ENCODE measurements at places on chromosomes 13 and 19.

- no peak for DNase-seq
Observed at GRCh38 chr19:1085676-1086442, 9.3 kb downstream of the POLR2E start.

DNA sequence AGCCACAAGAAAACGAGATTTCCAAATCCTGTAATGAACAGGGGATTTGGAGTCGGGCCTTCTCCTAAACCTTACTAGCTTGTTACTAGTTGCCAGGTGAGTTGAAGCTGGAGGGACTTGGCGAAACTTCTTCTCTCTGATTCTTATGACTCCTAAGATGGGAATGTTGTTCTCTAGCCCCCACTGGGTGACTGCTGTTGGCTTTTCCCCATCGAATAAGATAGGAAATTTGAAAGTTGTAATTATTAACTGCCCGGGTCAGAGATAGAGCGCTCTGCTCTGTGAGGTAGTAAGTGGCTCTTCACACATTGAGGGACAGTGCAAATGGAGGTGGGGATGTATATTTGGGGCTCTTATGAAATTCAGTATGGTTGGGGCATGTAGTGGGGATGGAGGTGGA lies 111.2 kb upstream of the MBNL2 start:
- no peak for DNase-seq

DNA sequence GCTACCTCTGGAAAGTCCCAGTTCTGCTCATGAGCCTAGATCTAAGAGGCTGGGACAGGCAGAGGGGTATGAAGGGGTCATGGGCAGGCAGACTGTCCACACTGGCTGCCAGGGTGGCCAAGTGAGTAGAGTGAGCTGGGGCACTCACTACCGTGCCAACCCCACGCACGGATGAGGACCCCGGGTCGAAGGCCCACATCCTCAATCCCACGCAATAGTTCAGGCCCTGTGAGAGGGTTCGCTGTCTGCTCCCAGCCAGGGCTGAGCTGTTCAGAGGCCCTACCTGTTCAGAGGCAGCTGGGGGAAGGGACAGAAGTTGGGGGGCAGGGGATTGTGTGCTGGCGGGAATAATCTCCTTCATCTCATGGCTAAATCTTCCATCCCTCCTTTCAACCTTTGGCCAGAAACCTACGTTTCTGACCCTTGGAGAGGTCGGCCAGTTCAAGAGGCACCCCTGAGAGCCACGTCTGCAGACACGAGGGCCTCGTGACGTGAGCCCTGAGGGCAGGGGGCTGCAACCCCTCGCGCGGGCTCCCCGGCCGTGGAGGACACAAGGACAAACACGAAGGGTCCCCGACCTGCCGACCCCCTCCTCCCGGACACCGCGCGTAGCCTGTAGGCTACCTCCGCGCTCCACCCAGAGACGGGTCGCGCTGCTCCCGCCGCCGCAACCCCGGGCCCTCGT lies 1.0 kb upstream of the RPS5 start:
- DNase-seq: peak; percentile 47

- no peak for DNase-seq
Observed at GRCh38 chr19:3053218-3053621, 9.1 kb downstream of the TLE5 start.

DNA sequence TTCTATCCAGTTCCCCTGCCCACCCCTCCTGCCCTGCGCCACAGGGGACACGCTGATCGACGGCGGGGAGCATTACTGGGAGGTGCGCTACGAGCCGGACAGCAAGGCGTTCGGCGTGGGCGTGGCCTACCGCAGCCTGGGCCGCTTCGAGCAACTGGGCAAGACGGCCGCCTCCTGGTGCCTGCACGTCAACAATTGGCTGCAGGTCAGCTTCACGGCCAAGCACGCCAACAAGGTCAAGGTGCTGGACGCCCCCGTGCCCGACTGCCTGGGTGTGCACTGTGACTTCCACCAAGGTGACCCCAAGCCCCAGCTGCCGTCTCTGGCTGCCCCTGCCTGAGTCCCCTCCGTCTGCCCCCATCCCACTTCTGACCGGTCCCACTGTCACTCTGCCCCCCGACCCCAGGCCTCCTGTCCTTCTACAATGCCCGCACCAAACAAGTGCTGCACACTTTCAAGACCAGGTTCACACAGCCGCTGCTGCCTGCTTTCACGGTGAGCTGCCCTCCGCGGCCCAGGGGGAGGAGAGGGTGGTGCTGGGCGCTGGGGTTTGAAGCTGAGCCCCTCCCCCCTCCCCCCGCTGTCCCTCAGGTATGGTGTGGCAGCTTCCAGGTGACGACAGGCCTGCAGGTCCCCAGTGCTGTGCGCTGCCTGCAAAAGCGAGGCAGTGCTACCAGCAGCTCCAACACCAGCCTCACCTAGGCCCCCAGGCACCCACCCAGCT lies 15.5 kb downstream of the STAP2 start:
- DNase-seq: no peak

DNA sequence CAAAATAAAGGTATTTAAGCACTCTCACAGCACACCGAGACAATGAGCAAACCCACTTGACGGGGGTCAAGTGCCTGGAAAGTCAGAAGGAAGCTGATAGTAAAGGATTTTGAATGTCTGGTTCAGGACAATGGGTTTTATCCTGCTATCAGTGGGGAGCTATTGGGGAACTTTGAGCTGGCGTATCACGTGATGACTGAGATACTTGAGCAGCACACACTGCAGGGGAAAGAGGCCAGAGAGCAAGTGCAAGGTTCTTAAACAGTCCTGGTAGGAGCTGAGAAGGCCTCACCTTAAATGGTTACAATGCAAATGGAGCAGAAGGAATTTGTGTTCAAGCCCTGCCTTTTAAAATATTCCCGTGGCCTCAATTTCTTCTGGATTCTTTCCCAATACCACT lies 225.3 kb downstream of the LACC1 start:
- no peak for DNase-seq

DNA sequence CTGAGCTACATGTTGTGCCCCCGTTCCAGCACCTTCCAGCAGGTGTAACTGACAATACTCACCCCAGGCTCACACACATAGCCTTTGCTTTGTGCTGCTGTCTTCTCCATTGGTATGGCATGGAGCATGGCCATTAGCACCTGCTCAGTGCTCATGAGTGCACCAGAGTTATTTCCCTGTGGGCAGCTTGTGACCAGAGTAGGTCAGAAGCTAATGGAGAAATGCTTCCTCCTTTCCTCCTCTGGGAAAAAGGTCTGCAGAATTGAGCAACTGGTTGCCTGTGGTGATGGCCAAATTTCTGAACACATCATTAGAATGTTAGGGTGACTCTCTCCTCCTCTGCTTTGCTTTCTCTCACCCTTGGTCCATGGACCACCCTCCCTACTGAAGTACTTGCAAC lies 344.5 kb upstream of the TMTC4 start:
- DNase-seq: no peak

- peak; percentile 41 for DNase-seq
Observed at GRCh38 chr13:45807520-45808099, 43.9 kb downstream of the SIAH3 start.

- DNase-seq: no peak
Observed at GRCh38 chr19:54653181-54653809, 9.5 kb upstream of the LILRB4 start.

GRCh38 chr13:92967923-92968322 lies 258.7 kb upstream of the GPC6 start:
- no peak for DNase-seq

GRCh38 chr19:2249010-2249866 lies at the start of gene AMH:
TSS of gene AMH (plus strand) at chr19:2249323. CDS start at chr19:2249333, 10 bp downstream.
- no peak for DNase-seq

DNA sequence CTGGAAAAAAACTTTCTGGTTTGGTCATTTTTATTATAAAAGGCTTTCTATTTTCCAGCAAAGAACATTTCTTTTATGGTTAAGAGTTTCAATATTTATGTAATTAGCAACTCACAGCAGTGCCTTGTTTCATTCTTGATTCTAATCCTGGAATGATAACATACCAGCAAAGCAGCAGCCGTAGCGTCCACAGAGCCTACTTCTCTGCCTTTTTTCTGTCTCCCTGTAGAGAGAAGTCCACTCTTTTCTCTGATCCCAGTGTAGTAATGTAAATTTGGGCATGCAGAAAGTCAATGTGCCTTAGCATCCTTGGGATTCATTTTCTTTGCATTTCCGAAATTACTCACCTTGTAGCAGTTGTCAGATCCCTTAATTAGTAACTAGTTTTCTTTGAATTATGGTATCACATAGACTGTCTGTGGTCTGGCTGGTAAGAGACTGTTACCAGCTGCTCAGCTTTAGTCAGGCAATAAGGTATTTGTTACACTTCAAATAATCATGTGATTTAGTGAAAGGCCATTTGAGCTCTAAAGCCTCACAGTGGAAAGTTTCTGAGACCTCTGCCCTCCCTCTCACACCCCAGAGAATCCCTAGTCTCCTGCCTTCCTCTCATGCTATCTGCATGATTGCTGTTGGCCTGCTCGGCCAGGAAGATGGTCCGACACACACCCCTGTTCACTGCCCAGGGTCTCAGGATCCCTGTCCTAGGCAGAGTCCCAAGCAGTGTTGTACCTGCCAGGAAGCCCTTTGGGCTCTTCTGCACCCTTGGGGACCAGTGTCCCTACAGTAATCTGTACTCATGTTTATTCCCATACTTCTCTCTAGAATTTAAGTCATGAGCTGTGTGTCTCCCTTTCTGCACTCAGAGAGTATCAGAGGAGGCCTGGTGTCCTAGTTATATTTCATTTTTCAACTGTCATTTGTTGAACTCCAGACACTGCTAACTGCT lies 86.3 kb downstream of the LRCH1 start:
- DNase-seq: no peak

DNA sequence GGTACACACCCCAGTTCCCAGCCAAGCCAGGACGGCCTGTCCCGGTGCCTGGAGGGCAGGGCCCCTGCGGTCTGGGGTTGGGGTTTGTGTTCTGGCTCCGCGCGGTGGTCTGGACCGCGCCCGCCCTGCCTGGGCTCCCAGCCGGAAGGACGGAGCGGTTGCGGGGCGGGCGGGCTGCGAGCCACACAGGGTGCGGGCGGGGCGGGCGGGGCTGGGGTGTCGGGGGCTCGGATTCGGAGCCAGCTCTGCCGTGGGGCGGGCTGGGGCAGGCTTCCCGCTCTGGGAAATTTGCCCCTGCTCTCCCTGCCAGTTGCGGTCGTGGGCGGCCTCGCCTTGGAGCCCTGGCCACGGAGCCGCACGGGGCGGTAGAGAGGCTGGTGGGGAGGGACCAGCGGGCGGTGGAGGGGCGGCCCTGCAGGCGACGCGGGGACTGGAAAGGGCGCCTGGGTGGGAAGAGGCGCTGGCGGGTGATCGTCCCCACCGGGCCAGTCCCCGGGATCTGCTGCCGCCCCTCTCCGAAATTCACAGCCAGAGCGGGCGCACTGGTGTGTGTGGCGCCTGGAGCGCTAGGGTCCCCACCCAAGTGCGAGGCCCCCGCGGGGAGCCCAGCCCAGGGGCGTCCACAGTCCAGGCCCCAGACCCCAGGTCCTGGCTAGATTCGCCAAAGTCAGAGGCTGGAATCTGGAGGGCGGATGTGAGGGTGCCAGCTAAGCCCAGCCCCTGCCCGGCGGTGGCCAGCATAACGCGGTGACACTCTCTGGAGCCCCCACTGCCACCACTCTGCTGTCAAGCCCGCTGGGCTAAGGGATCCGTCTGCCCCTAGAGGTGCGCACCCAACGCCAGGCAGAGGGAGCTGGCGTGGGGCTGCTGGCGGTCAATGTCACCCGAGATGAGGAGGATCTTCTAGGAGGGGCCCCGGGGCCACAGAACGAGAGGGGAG lies 11.0 kb upstream of the ZNF492 start:
- DNase-seq: no peak

GRCh38 chr13:46293436-46293835 lies 81.7 kb downstream of the LRRC63 start:
- no peak for DNase-seq

DNA sequence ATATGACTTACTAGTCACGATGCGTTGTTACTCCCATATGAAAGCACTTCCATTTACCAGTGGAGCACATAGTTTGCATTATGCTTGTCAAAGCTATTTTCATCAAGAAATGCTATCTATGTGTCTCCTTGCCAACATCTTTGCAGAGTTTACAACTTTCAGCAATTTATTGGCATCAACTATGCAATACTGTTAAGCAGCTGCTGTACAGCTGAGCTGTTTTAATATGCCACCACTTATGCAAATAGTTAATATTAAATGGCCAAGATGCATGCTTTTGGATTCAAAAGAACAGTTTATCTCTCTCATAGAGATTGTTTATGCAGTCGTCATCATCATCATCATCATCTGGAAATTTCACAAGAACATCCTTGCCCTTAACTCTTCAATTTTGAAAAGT lies 67.9 kb upstream of the KLF5 start:
- no peak for DNase-seq

DNA sequence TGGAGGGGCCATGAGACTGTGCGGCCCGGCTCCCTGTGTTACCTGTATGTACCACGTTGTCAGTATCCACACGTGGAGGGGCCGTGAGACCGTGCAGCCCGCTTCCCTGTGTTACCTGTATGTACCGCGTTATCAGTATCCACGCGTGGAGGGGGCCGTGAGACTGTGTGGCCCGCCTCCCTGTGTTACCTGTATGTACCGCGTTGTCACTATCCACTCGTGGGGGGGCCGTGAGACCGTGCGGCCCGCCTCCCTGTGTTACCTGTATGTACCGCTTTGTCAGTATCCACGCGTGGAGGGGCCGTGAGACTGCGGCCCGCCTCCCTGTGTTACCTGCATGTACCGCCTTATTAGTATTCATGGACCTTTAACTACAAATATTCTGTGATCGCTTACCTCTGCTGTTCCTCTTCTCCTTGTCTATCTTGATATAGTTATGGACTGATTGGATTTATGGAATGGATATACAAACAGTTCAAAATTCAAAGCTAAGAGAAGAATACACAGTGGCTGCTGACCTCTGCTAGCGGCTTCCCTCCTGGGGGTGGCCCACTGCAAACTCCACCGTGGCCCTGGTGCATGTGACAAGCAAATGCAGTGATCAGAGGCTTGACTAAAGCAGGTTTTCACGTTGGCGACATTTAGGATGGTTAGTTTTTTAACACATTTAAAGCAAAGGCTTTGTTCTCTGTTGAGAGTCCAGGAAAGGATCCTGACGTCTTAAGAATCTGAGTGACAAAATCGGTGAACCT lies 38.7 kb downstream of the ATP11A start:
- no peak for DNase-seq

DNA sequence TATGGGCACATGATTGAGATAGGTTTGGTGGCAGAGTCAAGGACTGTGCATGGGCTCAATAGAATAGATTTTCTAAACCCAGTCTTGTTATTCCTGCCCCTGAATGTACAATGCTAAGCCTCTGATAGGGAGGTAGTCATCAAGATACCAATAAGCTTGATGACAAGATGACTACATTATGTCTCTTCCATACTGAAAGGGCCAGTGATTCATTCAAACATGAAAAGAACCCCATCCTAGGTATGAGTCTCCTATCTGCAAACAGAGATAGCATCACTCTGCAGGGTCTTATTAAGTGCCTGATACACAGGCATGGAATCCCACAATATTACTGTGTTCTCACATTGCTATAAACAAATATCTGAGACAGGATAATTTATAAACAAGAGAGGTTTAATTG lies 40.3 kb upstream of the UFM1 start:
- DNase-seq: no peak

GRCh38 chr19:55591555-55591954 lies 7.8 kb downstream of the FIZ1 start:
- DNase-seq: no peak

- no peak for DNase-seq
Observed at GRCh38 chr19:18704971-18705370, 21.5 kb downstream of the CRTC1 start.

GRCh38 chr19:35908973-35909683 lies 1.0 kb upstream of the TYROBP start:
- DNase-seq: no peak
